ENCODE measurements at places on chromosomes 7 and 10.

DNA sequence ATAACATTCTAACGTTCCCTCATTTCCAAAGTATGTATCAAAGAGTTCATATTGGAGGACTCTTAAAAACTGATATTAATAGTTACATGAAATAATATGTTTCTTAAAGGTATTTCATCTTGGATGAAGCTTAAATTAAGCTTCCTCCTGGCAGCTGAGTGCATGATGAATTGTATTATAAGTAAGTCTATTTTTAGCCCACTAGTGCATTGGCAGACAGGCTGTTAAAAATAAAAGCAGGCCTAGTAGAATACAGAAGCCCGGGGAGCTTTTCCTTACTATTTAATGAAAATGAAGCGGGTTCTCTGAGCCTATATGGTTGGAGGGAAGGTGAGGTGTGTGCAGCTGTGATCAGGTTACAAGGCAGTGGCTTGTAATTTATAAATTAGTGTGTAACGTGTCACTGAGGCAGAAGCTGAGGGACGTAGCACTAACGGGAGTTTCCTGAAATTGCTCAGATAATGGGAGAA is 130.7 kb upstream of the KMT2E start:
- DNase-seq, result no peak

- no peak for DNase-seq
Measured at GRCh38 chr10:99527526-99528493, 4.9 kb upstream of the NKX2-3 start.

GRCh38 chr10:132236161-132236560 is 49.4 kb downstream of the DPYSL4 start:
- DNase-seq, result no peak

DNA sequence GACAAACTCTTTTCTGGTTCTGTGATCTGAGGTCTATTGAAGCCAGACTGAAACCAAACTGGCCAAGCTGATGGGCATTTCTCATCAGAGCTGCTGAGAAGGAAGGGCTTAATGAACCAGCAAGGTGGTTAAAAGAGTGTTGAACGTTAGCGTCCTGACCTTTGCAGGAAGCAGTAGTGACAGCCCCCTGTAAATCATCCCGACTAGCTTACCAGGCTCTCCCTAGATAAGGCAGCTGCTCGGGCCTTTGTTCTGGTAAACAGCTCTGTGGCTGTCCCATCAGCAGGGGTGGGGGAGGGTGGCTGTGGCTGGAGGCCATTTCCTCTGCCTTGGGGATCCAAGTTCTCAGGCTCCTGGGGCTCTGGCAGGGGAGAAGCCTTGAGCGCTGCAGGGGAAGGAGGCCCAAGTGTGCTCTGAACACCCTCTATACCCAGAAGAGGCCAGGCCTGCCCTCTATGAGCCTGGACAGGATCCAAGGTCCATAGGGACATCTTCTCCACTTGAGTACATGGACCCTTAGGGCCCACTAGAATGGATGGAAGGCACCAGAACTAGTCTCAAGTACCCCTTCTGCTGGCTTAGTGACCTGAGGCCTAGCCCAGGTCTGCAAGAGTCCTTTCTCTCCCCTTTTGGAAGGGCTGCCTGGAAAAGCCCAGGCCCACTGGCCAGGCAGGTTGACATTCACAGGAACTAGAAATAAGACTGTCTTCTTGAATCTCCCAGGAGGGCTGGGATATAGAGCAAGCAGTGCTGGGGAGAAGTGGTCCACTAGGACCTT is 134.6 kb downstream of the ARHGAP22 start:
- no peak for DNase-seq

DNA sequence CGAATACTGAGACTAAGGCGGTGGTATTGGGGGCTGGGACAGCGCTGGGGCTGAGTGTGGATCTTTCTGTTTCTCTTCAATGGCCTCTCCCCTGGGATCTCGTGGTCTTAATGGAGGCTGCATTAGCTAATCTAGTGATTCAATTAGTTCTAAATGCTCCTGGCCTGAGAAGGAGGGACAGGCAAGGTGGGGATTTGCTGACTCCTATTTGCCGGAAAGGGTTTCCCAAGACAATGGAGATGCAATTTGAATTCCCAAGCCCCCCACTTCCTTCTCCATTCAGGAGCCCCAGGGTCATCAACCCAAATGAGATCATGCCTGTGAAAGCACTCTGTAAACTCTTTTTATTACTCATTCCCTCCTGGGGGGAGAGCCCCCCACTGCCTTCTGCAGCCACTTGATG is 111.7 kb upstream of the PLXNA4 start:
- no peak for DNase-seq

DNA sequence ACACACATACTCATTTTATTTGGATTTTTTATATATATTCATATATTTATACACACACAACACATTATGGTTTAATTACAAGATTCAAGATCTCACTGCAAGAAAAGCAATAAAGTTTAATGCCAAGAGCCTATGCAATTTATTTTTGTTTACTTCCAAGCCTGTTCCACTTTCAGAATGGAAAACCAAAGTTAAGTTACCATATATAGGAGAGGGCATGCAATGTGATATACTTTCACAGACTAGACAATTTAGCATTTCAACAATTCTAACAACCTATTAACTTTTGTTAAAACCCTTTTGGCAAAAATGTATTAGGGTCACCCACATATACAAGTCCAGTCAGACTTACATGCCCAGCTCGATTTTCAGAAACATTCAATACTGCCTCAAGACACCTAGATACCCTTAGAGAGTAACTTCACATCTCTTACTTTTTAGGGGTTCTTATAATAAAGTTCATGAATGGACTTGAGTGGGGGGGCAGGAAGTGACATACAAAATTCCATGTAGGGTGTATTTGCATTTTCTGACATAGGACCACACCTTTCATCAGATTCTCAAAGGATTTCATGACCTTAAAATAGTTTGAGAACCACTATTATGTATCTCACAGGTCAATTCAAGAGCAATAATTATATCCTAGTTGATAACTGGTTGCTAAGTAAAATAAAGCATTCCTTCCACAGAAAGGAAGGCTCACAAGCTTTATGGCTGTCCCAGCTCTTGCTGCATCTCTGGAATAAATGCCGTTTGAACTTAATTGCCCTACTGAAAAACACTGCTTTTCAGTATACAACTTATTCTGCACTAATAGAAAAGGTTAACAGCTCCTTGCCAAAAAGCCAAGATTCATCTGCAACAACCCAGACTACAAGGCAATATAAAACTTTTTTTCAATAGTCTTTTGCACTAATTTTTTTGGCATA is 2.5 kb downstream of the P4HA1 start:
- no peak for DNase-seq

GRCh38 chr10:72889391-72889831 is 4.1 kb upstream of the OIT3 start:
- no peak for DNase-seq

GRCh38 chr7:50591098-50591479 is 25.9 kb upstream of the DDC start:
- DNase-seq, result no peak

GRCh38 chr7:111517549-111517951 is 44.7 kb downstream of the IMMP2L start:
- DNase-seq, result no peak

- no peak for DNase-seq
Measured at GRCh38 chr7:14144538-14144937, 155.1 kb upstream of the ETV1 start.

- DNase-seq, result no peak
Measured at GRCh38 chr7:140542228-140542603, 62.9 kb upstream of the MKRN1 start.

DNA sequence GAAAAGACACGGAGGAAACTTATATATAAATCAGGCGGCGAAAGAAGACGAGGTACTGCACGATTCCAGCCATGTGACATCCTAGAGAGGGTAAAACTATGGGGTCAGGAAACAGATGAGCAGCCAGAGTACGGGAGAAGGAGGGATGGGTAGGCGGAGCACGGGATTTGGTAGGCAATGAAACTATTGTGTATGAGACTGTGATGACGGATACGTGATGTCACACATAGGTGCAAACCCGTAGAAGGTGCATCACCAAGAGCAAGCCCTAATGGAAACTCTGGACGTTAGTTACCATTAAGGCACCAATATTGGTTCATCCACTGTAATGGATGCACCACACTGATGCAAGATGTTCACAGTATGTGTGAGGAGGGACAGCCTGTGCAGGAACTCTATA is 93.8 kb upstream of the MGMT start:
- DNase-seq, result no peak
